ENCODE measurements at places on chromosomes 3 and 15. TPM values are rescaled to one million over a fixed set of nuclear protein-coding genes. Genes with fewer than 3 reads are reported as not detected.

The ASB14 gene
- total RNA-seq, result not detected

GRCh38 chr3:83248454-83248853, 1487.0 kb upstream of the GBE1 start:
- H3K36me3 ChIP-seq, result no peaks in the 10 kb centered on the region
- no peaks in the 10 kb centered on the region for H3K27me3 ChIP-seq
- DNase-seq, result no peak
- no peak overlapping the region for H3K4me3 ChIP-seq
- H3K27ac ChIP-seq, result no peak overlapping the region

DNA sequence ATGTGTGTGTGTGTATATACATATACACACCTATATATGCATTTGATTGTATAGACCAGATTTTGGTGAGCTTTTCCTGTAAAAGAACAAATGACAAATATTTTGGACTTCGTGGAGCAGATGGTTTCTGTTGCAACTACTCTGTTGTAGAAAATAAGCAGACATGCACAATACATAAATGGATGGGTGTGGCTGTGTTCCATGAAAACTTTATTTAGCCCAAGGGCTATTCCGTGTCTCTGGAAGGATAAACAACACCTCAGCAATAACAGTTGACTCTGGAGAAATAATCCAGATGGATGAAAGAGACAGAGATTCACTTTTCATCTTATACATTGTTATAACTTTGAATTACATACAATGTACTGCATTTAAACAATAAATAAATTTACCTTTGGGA, 441.4 kb downstream of the CNTN3 start:
- H3K4me3 ChIP-seq, result no peak overlapping the region
- H3K27ac ChIP-seq, result no peak overlapping the region
- no peaks in the 10 kb centered on the region for H3K27me3 ChIP-seq
- H3K4me1 ChIP-seq, result no peaks in the 10 kb centered on the region
- no peak for DNase-seq

DNA sequence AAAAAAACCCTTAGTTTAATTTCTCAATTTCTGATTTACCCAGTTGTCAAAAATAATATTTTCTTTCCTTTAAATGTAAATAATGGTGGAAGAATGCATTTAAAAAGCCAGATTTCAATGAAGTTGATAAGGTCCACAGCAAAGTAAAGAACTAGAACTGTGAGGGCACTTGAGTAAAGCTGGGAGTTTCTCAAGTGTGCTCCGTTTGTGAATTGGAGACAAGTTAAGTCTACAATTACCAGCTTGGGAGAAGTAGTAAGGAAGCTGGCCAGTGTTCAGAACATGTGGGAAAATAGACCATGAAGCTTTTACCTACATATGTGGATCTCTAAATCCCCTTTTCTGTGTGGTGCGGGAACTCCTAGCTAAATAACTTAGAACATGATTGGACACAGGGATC, 239.4 kb downstream of the OXSM start:
- H3K27me3 ChIP-seq, result no peaks in the 10 kb centered on the region
- DNase-seq, result no peak
- no peak overlapping the region for H3K27ac ChIP-seq
- H3K4me3 ChIP-seq, result no peak overlapping the region

The ADAM10 gene
- 81.6 TPM for total RNA-seq

- H3K4me3 ChIP-seq, result no peak overlapping the region
- H3K27ac ChIP-seq, result no peak overlapping the region
- DNase-seq, result no peak
- no peaks in the 10 kb centered on the region for H3K36me3 ChIP-seq
- no peaks in the 10 kb centered on the region for H3K4me1 ChIP-seq
These were observed 115.5 kb downstream of the ADCY5 start for GRCh38 chr3:123333401-123333800.

GRCh38 chr3:150703299-150703755, 393 bp downstream of the ERICH6 start:
- H3K27me3 ChIP-seq, result no peaks in the 10 kb centered on the region
- peaks cover 3% of the 10 kb centered on the region for H3K36me3 ChIP-seq
- peaks cover 10% of the 10 kb centered on the region for H3K4me1 ChIP-seq
- H3K27ac ChIP-seq, result peak overlapping the region; percentile 91
- peak; percentile 54 for DNase-seq
- H3K4me3 ChIP-seq, result peak overlapping the region; percentile 86

DNA sequence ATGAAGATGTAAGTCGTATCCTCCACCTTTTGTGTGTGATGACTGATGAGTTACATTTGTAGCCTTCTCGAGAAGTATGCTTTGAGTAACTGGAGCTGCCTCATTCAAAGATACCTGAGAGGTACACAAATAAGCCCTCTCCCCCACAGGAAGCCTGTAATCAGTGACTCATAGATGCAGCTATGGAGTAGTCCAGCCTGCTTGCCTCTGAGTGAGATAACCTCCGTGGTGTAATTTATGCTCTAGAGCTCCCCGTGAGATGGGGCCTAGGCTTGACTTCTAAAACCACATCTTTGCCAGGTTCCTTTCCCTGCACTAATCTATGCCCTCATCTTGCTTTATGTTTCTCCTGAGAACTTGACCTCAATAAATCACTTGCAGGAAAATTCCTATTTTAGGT, 291.7 kb downstream of the SUCLG2 start:
- H3K4me3 ChIP-seq, result no peak overlapping the region
- H3K36me3 ChIP-seq, result no peaks in the 10 kb centered on the region
- H3K27me3 ChIP-seq, result no peaks in the 10 kb centered on the region
- H3K27ac ChIP-seq, result no peak overlapping the region

The IFT80 gene
- total RNA-seq, result 9.4 TPM

GRCh38 chr3:44439499-44440295, 37.8 kb downstream of the ZNF445 start:
- peak; percentile 75 for DNase-seq
- H3K27me3 ChIP-seq, result no peaks in the 10 kb centered on the region
- H3K36me3 ChIP-seq, result no peaks in the 10 kb centered on the region
- peak overlapping the region; percentile 74 for H3K27ac ChIP-seq
- H3K4me3 ChIP-seq, result peak overlapping the region; percentile 13
- peaks cover 20% of the 10 kb centered on the region for H3K4me1 ChIP-seq

The FEZF2 gene
- total RNA-seq, result not detected

DNA sequence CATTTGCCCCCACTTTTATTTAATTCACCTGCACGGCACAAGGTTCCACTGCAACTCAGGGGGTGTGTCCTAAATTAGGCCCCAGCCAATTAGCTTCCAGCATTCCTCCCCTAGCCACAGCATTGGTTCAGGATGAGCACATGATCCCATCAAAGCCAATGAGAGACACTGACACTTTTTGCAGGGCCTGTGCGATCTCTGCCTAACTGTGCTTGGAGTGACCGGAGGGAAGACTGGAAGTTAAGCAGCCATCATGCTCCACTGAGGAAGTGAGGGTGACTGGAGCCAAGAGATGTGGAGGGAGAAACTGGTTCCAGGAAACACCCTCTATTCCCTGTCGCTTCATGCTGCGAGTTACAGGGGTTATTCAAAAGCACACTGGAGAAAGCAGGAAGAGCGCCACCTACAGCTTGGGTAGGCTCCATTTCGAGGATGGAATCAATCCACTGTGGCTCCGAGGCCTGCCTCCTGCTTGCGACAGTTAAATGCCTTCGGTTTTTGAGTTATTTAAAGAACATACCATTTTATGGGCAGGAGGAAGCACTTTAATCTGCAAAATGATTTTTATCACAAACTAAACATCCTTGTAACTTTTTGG, 122.2 kb upstream of the WNT5A start:
- no peaks in the 10 kb centered on the region for H3K4me1 ChIP-seq
- H3K27me3 ChIP-seq, result no peaks in the 10 kb centered on the region
- no peak overlapping the region for H3K27ac ChIP-seq

GRCh38 chr3:150371741-150372254, 36.3 kb upstream of the TSC22D2 start:
- H3K27me3 ChIP-seq, result no peaks in the 10 kb centered on the region
- H3K4me1 ChIP-seq, result peaks cover 5% of the 10 kb centered on the region
- H3K27ac ChIP-seq, result no peak overlapping the region
- DNase-seq, result no peak
- H3K4me3 ChIP-seq, result no peak overlapping the region

DNA sequence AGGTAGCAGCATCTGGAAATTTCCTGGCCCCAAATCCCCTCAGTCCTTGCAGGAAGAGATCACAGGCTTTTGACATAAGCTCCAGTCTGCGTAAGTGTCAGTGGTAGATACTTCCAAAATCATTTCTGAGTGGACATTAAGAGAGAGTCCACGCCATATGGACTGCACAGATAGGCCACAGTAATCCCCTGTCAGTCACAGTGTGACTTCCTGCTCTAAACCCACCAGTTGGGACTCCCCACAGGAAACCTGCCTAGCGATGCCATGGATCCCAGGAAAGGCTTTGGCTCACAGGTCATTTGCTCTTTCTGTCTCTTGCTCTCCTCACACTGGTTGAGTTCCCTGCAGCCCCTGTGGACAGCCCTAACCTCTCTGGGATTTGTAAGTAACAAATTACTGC, 28.8 kb upstream of the MKRN3 start:
- no peaks in the 10 kb centered on the region for H3K36me3 ChIP-seq
- no peak overlapping the region for H3K27ac ChIP-seq
- no peak overlapping the region for H3K4me3 ChIP-seq
- no peak for DNase-seq

The HGD gene
- 0.98 TPM for total RNA-seq

DNA sequence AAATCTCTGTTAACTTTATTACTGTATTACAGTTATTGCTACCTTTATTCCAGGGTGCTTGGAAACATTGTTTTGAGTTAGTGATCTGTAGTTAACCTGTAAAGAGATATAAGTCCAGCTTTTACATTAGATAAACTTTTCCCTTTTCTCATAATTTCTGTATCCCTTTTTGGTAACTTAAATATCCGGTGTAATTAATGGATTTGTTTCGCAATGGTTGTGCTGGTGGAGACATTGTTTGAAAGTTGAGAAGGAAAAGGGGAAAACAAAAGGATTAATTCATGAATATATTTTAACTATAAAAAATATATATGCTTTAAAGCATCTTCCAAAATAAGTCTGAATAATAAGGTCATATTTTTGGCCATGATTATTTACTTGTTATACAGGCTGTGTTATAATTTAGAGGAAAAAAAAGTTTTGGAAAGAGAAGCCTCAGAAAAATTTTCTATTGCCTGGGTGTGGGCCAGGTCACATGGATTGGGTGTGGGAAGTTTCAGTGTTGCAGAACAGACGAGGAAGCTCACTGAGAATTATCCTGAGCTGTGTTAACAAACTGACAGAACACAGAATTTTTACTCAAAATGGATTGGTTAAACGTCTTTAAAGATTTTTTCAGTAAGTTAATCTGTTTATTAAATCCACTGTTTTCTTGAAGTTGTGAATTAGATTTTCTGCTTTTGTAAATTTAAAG, 27.7 kb upstream of the IL20RB start:
- no peaks in the 10 kb centered on the region for H3K36me3 ChIP-seq
- H3K27ac ChIP-seq, result no peak overlapping the region
- H3K4me3 ChIP-seq, result no peak overlapping the region
- H3K27me3 ChIP-seq, result no peaks in the 10 kb centered on the region
- no peak for DNase-seq

DNA sequence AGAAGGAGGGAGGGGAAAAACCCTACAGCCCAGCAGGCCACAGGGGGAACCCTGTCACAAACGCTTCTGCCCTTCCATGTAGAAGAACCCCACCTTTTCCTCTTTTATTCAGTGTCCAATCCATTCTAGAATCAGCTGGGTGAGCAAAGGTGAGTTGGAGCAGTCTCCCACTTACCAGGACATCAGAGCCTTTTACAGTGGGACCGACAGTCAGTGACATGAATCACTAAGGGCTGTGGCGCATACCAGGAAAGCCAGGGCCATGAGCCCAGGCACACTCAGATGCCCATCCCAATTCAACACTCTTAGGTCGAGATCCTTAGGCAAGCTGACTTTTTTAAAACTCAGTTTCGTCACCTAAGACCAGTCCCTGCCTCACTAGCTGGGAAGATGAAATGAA, 146.1 kb downstream of the AQP9 start:
- H3K36me3 ChIP-seq, result no peaks in the 10 kb centered on the region
- DNase-seq, result no peak
- no peaks in the 10 kb centered on the region for H3K4me1 ChIP-seq
- no peaks in the 10 kb centered on the region for H3K27me3 ChIP-seq

DNA sequence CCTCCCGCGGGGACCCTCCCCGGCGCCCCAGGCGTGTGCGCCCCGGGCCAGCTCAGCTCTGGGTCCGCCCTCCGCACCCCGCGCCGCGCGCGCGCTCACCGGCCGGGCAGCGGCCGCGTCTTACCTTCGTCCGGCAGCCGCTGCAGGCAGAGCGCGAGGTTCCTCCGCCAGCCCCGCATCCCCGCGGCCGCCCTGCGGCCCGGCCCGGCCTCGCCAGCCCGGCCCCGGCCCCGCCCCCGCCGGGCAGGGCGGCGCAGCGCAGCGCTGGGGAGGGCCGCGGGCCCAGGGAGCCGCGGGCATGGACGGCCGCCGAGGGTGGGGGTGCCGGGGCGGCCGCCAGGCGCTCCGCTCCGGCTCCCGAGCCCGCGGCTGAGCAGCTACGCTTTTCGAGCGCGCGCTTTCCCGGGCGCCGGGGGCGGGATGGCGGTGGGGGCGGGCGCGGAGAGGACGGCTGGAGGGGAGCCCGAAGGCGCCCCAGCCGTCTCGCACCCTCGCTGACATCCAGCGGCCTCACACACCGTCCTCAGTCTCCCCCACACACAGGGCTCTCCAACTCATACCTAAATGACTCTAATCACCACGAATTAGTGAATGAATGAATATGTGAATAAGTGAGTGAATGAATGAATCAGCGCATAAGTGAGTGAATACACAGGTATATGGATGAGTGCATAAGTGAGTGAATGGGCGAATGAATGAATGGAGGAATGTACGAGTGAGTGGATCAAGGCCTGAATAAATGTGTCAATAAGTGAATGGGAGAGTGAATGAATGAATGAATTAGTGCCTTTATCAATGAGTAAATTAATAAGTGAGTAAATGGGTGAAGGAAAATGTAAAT, 48.5 kb upstream of the CCDC174 start:
- no peak for DNase-seq
- H3K4me3 ChIP-seq, result no peak overlapping the region
- H3K27me3 ChIP-seq, result peaks cover 19% of the 10 kb centered on the region
- no peak overlapping the region for H3K27ac ChIP-seq
- no peaks in the 10 kb centered on the region for H3K4me1 ChIP-seq

GRCh38 chr3:30286811-30287210, 319.6 kb upstream of the TGFBR2 start:
- H3K4me3 ChIP-seq, result no peak overlapping the region
- H3K4me1 ChIP-seq, result peaks cover 6% of the 10 kb centered on the region
- no peak for DNase-seq
- no peaks in the 10 kb centered on the region for H3K27me3 ChIP-seq

DNA sequence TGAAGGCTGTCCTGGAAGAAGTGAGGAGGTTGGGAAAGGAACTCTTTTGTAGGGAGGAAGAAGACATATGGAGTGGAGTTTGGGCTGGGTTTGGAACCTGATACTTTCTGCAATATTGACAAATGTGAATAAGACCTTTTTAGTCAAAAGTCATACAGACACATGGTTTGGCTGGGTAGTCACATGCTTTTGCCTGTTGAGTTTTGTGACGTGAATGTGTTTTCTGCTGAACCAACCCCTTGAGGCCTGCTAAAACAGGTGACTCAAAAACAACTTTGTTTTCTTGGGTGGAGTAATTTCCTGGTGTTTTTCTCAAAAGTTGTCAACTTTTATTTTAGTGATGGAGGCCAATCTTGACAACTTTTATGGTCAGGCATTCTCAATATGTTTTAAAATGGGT, 39.4 kb upstream of the CCR4 start:
- no peak overlapping the region for H3K4me3 ChIP-seq
- no peaks in the 10 kb centered on the region for H3K36me3 ChIP-seq
- H3K27me3 ChIP-seq, result no peaks in the 10 kb centered on the region
- no peak for DNase-seq

- H3K27me3 ChIP-seq, result no peaks in the 10 kb centered on the region
- H3K4me3 ChIP-seq, result no peak within 1 kb of the TSS
- H3K27ac ChIP-seq, result no peak within 1 kb of the TSS
- H3K4me1 ChIP-seq, result no peaks in the 10 kb centered on the region
These were observed at the start of gene ST3GAL6 for GRCh38 chr3:98763076-98763475. TSS of gene ST3GAL6 (plus strand) at chr3:98763340. CDS start at chr3:98768441, 5,101 bp downstream.

All from CD8-positive, alpha-beta memory T cell (primary cell).